NCI-H1694 (cell line): ENCODE measurements at places on chromosomes 11 and 22.

- no peak for DNase-seq
Measured at GRCh38 chr11:2766166-2766565, 66.4 kb upstream of the KCNQ1OT1 start.

DNA sequence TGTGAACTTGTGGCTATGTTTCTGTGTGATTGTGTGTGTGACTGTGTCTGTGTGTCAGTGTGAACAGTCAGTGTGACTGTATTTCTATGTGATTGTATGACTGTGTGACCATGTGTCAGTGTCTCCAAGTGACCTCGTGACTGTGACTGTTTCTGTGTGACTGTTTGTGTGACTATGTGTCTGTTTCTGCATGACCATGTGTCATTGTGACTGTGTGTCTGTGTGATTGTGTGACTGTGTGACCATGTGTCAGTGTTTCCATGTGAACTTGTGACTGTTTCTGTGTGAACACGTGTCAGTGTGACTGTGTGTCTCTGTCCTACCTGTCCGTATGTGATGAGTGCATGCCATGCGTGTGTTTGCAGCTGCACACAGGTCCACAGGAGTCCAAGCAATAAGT, 8.8 kb upstream of the PKNOX2 start:
- DNase-seq, result no peak

DNA sequence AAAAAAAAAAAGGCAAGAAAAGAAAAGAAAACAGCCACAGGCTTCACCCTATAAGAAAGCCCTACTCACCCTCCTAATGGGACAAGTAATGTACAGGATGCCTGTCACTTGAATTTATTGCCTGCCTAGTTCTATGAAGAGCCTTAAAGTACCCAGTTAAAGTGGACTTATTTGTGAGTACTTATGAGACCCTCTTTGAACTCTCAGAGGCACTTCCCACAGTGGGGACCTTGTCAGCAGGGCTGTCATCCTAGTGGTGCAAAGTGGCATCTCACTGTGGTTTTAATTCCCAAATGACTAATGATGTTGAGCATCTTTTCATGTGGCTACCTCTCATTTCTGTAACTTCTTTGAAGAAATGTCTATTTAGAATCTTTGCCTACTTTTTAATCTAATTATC, 41.8 kb upstream of the BARX2 start:
- DNase-seq, result no peak

DNA sequence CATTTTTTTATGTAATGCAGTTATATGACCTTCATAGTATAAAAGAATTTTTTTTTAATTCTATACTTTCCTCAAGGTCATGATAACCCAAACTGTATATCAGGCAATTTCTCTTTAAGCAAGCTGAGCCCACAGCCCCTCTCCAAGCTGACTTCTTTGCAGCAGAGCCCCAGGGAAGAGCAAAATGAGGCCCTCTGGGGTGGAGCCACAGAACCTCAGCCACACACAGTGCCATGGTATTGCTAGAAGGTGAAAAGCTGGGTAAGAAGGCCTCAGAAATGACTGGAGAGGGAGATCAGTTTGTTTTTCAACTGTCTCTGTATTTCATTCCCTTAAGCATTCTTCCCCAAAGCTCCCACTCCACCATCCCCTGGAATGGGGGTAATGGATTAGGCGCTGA, 108.8 kb downstream of the PLEKHA7 start:
- DNase-seq, result no peak

GRCh38 chr11:76263657-76264056, 57.4 kb upstream of the WNT11 start:
- DNase-seq, result no peak

GRCh38 chr22:17233348-17234043, 14.3 kb upstream of the ADA2 start:
- no peak for DNase-seq

DNA sequence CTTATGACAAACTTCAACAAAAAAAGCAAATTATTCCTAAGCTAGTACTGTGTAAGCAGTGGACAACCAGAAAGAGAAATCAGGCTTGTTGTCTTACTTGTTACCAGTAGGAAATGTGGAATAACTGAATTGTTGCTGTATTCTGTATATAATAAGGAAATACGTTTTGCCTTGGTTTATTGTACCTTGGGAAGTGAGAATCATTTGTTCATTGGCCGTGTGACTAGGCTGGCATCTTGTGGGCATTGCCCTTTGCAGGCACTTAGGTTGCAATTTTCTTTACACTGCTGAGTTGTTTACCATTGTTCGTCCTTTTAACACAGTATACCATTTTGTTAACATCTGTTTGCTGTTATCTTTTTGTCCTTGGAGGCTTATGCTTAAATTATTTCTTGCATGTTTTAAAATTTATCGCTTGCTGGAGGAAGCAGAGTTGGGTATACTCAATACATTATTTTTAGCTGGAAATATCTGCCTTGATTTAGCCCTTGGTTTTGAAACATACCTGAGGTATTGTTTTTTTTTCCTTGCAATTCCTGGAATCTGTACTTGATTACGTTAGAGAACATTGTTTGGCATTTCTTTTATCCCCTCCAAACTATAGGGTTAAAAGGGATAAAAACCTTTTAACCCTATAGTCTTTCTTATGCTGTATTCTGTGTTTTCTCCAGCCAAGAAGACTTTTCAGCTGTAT, 109.3 kb downstream of the DDX10 start:
- no peak for DNase-seq

DNA sequence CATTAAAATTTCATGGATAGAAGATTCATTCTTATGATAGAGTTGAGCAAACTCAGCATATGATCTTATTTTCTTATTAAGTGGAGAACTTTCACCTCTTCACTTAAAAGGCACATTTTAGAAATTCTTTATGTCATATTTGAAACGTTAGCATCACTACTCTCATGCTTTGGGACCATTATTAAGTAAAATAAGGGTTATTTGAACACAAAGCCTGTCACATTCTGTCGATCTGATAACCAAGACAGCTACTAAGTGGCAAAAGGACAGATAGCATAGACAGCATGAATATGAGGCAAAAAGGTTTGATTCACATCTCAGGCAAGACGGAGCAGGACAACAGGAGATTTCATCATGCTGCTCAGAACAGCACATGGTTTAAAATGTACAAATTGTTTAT, 247.6 kb upstream of the ANO3 start:
- no peak for DNase-seq

DNA sequence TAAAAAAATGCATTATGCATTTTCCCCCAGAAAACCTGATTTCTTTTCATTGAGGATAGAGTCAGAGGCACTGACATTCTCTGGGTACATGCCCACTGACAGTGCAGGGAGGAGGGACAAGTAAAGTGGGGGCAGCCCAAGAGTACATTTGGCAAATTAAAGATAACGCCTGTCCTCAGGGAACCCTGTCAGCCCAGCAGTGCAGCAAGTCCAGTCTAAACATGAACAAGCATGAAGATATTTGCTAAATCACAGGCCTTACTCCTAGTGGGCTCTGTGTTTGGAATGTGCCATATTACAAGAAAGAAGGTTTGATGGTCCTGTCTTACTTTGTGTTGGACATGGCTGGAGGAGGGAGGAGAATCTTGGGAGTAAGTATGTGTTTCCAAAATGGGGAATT, 37.9 kb downstream of the AMOTL1 start:
- no peak for DNase-seq

DNA sequence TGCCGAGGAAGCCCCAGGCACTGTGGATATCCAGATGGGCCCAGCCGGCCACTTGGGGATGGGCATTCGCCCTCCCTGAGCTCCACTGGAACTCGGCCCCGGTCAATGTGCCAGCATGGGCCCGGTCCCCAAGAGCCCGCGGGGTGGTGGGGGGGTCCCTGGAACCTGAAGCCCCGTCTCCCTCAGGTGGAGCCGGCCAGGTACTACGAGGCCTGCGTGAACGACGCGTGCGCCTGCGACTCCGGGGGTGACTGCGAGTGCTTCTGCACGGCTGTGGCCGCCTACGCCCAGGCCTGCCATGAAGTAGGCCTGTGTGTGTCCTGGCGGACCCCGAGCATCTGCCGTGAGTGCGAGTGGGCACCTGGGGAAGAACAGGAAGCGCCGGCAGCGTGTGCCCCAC, 21.2 kb downstream of the MUC5AC start:
- DNase-seq, result no peak

DNA sequence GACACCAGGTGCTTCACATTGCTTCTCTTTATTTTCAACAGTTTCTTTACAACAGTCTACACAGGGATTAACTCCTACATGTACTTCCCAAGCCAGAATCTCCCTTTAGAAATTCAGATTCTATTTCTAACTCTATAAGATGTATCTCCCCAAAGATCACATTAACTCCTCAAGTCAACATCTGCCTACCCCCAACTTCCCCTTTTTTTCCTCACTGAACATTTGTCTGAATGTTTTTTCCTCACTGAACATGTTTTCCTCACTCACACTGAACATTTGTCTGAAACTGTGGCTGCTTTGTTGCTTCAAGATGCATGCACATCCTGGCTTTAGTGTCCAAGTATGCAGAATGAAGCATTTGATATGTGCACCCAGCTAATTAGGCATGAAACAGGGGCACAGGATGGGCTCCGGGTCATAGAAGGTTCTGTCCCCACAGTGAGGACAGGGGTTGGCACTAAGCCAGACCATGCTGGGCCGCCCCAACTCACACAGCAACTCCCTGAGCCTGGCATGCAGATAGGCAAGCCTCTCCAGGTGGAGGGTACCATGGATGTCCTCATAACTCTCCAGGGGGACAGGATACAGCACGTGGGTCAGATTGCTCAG, 11.3 kb downstream of the PRAME start:
- DNase-seq, result no peak

DNA sequence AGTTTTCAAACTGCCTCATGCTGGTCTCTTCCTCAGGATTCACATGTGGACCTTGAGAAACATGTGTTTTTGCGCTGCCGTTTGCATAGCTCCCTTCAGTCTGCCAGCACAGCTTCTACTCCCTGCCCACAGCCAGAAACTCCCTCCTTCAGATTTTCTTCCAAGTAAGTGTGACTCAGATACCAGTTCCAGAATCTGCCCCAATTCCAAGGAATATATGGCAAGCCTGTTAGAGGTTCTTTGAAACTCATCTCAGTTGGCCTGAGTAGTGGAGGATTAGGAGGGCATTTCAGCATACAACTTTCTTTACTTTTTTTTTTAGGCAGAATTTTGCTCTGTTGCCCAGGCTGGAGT, 67.1 kb downstream of the SNX19 start:
- no peak for DNase-seq

DNA sequence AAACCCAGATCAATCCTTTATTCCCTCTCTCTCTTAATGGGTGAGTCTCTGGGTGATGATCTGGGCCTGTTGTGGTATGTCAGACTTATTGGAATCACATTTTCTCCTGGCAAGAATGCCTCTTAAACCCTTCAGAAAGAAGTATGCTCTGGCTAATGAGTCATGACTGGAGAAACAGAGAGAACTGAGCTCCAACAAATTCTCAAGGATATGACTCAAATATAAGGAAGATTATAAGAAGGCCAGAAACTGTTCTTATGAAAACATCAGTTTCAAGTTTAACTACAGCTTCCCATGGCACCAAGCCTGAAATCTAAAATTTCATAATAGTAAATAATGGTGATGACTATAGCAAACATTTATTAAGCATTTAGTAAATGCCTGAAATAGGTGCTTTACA, 83.9 kb downstream of the OR5AK2 start:
- DNase-seq, result no peak
